ENCODE measurements at places on chromosomes 7 and 10.

DNA sequence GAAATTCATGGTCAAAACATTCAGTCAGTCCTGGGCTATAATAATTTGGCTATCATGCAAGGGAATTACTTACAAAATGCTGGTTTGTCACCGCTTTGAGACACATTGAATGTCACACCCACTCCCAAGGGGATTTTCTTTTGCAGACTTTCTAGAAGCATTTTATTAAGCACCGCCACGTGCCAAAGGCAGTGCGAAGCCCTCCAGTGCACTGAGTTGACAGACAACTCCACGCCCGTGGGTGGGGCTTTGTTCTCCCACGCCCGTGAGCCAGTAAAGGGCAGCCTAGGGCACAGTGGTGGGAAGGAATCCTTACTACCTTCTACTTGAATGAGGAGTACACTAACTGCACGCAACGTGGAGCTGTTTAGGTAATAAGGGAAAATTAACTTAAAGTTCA is 515.8 kb downstream of the KCNMA1 start:
- DNase-seq, result no peak

- DNase-seq, result no peak
These were observed 38.3 kb upstream of the TUBB8 start for GRCh38 chr10:87177-88080.

- no peak for DNase-seq
These were observed 983.7 kb downstream of the GATA3 start for GRCh38 chr10:9038146-9038714.

GRCh38 chr7:33554046-33554445 is 351.3 kb upstream of the BMPER start:
- DNase-seq, result no peak

DNA sequence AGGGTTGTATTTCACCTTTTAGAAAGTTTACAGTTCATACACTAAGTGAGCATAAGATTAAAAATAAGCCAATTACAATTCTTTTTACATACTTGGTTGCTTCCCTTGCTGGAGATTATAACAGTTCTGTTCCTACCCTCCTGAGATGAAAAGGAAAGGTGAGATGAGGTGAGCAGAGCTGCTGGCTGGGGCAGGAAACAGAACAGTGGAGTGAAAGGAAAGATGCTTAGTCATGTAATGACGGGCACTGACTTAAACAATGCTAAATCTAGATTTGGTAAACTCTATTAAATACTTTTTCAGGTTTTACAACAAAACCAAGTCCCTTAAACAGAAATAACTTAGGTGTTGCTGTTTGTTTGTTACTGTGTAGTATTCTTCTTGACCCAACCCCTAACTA is 19.9 kb upstream of the ZEB1 start:
- DNase-seq, result no peak

DNA sequence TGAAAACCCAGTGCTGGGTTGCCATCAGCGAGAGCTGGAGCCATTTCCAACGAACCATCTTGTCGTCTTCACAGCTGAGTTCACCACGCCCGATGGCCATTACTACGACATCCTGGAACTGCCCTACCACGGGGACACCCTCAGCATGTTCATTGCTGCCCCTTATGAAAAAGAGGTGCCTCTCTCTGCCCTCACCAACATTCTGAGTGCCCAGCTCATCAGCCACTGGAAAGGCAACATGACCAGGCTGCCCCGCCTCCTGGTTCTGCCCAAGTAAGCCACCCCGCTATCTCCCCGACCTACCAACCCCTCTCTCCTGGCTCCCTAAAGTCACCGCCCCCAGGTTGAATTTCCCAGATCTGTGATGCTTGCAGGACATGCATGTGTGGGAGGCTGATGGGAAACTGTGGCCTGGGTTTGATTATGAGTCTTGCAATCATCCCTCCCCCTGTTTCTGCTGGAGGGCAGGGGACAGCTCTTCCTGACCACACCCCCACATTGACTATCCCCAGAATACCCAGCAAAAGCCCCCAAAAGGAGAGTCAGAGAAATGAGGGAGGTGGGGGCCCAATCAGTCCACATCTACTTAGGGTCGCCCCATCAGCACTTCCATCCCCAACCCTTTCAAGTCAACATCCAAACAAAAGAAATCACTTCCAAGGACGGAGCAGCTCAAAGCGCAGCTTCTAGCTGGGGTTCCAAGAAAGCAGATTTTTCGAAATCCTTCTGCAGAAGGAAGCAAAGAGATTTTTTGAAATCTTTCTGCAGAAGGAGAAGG is 6.9 kb downstream of the SERPINE1 start:
- no peak for DNase-seq

DNA sequence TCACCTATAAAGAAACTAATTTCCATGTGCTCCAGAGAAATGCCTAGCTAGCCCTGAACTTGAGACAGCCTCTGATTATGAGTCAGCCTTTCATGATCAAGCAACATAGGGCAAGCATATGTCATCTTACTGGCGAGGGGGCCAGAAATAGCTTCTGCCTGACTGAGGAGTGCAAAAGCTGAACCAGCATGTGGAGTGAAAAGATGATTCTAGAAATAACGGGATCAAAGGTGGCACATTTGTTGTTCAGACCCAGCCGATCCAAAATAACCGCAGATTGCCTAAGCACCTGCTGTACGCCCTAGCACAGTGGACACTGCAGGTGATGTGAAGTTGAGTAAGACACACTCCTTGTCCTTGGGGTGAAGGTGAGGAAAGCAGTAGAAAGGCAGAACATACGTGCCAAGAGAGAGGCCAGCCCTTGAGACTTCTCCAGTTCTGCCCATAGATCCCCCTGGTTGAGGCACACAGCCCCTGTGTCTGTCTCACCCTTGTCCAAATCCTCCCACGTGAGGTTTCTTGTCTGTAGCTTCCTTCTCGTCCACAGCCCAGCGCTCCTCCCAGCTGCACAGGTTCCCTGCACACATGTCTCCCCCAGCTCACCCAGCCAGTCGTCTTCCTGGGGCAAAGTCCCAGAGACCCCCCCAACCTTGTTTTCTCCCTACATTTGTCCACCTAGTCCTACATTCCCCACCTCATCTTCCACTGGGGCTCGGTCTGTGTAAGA is 2.8 kb upstream of the BCL7B start:
- DNase-seq, result no peak

DNA sequence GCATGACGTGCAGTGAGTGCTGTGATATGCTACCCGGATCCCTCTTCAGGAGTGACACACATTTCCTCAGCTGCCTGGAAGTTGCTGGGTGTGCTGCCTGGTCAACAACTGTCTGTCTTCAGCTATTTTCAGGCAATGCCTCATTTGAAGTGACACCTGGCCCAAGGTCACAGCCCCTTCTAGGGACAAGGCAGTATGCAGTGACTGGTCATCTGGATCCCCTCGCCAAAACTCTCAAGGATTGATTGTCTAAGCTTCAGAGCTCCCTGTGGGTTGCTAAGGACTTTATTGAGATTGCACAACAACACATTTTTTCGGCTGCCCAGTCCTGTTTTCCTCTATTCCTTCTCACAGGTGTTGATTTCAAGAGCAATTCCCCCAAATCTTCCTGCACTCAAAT is 108.8 kb downstream of the GNAI1 start:
- no peak for DNase-seq

DNA sequence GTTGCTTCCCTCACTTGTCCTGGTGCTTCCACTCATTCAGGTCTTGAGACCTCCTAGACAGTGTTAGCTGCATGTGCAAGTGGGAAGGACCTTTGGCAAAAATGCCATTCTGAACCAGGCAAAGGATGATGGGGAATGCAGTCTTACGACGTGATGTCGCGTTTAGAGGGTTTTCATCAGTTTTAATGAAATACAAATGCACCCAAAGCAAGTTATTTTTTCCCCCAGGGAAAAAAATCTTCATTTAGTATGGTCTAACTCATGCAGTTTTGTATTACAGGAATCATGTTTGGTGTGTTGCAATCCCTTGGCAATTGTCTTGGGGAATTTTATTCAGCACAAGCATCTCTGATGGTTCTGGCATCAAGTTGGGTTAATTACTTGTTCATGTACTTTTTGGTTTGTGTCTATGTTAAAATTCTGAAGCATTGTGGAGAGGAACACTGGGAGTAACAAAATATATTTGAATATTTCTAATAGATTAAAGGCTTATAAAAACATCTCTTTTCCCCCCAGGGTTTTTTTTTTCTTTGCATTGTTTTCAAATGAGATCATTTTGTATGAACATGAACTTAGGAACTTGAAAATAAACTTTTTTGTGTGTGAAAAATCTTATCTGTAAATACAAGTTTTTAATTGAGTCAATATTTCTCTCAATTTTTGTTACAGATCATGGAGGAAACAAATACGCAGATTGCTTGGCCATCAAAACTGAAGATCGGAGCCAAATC is 188.9 kb downstream of the BICC1 start:
- DNase-seq, result no peak

DNA sequence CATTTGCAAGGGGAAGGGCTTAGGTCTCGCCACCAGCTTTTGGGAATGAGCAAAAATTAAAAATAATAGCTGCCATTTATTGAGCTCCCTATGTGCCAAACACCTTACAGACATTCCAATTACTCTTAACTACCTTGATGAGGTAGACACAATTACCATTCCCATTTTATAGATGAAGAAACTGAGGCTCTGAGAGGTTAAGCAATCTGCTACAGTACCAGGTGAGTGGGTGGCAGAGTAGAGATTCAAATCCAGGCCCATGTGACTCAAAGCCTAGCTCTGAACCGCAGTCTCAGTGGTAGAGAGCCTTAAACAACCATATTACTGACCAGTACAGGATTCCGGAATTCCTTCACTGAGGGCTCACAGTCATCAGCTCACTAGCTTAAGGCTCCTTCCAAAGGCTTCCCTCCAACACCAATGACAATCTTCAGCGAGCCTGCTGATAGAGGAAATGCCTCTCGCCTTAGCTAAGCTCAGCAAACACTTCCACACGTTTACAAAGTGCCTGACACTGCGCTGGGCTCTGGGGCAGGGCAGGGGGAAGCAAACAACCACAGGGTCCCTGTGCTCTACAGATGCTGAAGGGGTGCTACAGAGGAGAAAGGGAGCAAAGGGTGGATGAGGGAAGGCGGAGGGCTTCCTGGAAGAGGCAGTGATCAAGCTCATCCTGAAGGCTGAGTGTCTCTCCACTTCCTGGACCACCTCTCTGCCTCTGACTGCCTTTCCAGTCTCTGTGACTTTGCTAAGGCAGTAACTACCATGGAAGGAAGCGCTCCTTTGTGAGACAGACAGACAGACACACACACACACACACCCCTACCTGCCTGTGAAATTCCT is 7.4 kb downstream of the LRRC20 start:
- no peak for DNase-seq

DNA sequence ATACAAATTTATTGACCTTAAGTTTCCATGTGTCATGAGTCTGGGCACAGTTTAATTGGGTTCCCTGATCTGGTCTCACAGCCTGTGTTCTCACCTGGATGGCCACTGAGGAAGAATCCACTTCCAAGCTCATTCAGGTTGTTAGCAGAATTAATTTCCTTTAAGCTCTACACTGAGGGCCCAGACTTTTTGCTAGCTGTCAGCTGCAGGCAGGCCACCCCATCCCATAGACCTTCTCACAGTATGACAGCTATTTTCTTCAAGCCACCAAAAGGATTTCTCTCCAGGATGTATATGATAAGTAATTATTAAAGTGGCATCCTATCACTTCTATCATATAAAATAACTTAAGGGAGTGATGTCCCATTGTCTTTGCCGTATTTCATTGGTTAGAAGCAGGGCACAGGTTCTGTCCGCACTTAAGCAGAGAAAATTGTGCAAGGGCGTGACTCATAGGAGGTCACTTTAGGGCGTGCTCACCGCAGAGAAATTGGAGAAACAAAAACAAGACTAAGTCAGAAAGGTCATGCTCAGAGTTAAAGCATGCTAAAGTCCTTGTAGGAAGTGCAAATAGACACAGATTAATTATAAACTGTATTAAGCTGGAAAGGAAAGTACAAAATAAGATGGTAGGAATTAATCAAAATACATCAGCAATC is 109.9 kb downstream of the AHR start:
- DNase-seq, result no peak

- no peak for DNase-seq
These were observed 25.8 kb downstream of the WBP1L start for GRCh38 chr10:102769375-102770107.
